ENCODE measurements at places on chromosomes 11 and 22. TPM values are rescaled to one million over a fixed set of nuclear protein-coding genes. Genes with fewer than 3 reads are reported as not detected.

FAT3 gene
- 1.1 TPM for total RNA-seq

ESAM gene
- total RNA-seq, result 0.15 TPM

BTBD18 gene
- not detected for total RNA-seq

MRGPRX3 gene
- not detected for total RNA-seq

KCNJ4 gene
- total RNA-seq, result 2.1 TPM

GLYATL1 gene
- total RNA-seq, result not detected

APOL3 gene
- total RNA-seq, result 9.6 TPM

OTOG gene
- not detected for total RNA-seq

CASP5 gene
- not detected for total RNA-seq

RFPL1 gene
- not detected for total RNA-seq

TBX10 gene
- not detected for total RNA-seq

OR51L1 gene
- total RNA-seq, result not detected

PARVG gene
- 9.5 TPM for total RNA-seq

PAX6 gene
- 17.3 TPM for total RNA-seq

OR52N5 gene
- total RNA-seq, result not detected

ZMAT5 gene
- total RNA-seq, result 37.2 TPM

APOA5 gene
- total RNA-seq, result not detected

NXPE1 gene
- total RNA-seq, result not detected

- no peak for DNase-seq
Measured at GRCh38 chr22:49779211-49779610, 48.5 kb downstream of the BRD1 start.

DNA sequence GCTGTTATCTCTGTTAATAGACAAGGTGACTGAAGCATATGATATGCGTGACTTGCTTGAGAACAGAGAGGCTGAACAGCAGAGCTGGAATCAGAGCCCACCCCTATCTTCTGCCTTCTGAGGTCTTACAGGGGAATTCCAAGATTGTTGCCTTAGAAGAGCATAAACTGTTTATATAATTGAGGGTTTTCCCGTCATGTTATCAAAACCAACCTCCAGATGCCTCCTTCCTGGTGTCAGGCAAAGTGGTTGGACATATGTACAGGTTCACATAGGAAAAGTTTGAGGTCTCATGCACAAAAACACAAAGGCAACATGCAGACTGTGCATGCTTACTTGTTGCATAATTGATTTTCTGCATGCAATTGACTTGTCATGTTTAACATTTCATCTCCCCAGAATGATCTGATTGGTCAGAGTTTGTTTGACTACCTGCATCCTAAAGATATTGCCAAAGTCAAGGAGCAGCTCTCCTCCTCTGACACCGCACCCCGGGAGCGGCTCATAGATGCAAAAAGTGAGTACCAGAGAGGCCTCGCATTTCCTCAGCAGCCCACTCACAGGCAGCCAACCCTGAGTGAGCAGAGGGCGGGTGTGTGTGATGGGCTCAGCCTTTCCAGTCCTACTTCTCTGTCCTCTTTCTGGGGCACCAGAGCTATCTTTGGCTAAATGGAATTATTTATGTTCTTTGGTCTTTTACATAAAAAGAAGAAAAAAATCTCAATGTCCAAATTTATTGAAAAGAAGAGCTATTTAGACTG lies 88.9 kb downstream of the BMAL1 start:
- DNase-seq, result no peak

- no peak for DNase-seq
Measured at GRCh38 chr11:123564221-123564620, 90.2 kb downstream of the SCN3B start.

GRCh38 chr22:32226326-32227104 lies 21.6 kb upstream of the RFPL2 start:
- DNase-seq, result no peak

DNA sequence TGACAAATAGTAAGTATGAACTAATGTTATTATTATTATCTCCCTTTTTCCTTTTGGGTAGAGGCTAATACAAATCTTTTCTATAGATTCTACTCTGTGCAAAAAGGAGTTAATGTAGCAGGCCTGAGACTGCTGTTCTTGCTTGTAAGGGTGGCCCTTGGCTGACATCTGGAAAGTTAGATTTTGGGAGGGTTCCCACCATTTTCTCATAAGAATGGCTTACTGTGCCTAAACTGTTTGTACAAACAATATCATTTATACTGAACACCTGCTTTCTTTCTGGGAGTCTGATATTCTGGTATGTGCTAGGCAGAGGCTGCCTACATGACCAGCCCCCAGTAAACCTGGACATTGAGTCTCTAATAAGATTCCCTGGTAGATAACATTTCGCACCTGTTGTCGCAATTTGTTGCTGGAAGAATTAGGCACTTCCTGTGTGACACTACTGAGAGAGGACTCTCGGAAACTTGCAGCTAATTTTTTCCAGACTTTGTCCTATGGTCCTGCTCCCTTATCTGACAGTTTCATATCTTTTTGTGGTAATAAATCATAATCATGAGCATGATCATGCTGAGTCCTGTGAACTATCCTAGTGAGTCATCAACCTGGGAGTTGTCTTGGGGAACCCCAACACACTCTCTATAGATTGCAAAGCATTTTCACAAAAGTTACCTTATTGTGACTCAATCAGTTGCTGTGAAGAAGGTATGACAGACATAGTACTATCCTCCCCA lies 257.7 kb upstream of the CCDC90B start:
- no peak for DNase-seq

DNA sequence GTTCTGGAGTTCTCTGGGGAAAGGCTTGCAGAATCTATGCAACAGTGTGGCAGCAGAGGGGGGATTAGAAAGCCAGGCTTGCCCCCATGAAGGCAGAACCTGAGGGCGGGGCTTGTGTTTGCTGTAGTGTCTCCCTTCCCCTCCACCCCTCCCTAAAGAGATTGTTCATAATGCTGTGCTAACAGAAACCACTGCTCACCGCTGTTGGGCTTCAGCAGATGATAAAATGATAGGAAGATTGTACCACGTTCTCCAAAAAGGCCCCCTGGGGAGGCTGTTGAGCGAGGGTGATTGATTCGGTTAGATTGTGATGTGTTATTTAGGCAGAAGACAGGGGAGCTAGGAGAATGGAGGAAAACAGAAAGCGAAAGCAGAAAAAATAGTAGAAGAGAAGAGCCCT lies 215.2 kb upstream of the NCAM1 start:
- DNase-seq, result peak; percentile 3

DNA sequence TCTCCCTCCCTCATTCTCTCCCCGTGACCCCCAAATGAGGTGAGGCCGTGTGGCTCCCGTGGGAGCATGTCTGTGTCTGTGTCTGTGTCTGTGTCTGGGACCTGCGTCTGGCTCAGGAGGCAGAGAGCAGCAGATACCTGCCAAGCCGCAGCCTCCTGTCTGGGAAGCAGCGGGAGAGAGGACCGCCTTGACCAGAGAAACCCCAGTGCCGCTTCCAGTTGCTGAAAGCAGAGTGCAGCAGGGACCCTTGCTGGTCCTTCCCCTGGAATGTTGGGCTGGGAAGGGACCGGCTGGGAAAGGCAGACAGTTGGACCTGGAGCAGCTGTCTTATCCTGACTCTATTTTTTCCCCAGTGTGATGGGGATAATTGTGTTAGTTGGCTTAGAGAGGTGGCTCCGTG lies 525 bp downstream of the CSDC2 start:
- no peak for DNase-seq

GRCh38 chr11:15821451-15821850 lies 534.9 kb downstream of the SOX6 start:
- DNase-seq, result no peak

- no peak for DNase-seq
Measured at GRCh38 chr11:14334893-14335292, 24.1 kb downstream of the RRAS2 start.

DNA sequence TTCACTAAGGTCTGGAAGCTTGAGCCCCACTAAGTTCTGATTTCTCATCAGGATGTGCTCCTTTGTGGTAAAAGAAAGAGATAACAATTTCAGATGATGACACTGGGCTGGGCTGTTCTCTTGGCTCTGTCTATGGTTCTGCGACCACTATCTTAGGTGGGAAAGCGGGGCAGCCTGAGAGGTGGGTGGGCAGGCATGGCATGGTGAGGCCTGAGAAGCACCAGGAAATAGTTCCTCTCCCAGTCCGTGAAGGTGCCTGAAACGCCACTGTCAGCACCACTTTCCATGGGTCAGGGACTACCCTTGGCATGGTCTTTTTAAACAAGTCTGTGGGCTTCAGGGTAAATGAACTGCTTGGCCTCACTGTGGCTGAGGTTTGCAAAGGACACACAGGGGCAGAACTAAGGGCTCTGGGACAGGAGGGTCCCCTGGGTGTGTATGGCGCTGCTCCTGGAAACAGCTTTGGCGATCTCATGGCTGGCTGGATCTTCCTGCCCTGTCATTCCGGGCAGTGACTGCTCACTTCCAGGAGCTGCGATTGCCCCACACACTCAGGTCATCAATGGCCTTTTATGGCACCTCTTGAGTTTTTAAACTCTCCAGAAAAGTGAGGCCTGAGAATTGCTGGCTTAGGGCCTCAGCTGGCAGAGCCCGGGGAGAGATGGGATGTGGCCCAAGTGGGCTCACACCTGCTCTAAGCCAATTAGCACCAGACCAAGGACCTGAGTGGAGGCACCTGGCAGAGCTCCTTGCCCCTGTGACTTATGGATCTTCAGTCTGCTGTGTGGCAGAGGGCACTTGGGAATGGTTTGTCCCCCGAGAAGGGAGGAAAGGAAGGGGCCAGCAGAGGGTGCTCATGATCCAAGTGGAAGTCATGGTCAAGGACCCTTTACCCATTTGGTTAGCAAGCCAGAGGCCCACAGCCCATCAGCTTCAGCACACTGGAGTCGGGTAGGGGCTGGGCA lies 55.6 kb upstream of the LYVE1 start:
- peak; percentile 23 for DNase-seq

DNA sequence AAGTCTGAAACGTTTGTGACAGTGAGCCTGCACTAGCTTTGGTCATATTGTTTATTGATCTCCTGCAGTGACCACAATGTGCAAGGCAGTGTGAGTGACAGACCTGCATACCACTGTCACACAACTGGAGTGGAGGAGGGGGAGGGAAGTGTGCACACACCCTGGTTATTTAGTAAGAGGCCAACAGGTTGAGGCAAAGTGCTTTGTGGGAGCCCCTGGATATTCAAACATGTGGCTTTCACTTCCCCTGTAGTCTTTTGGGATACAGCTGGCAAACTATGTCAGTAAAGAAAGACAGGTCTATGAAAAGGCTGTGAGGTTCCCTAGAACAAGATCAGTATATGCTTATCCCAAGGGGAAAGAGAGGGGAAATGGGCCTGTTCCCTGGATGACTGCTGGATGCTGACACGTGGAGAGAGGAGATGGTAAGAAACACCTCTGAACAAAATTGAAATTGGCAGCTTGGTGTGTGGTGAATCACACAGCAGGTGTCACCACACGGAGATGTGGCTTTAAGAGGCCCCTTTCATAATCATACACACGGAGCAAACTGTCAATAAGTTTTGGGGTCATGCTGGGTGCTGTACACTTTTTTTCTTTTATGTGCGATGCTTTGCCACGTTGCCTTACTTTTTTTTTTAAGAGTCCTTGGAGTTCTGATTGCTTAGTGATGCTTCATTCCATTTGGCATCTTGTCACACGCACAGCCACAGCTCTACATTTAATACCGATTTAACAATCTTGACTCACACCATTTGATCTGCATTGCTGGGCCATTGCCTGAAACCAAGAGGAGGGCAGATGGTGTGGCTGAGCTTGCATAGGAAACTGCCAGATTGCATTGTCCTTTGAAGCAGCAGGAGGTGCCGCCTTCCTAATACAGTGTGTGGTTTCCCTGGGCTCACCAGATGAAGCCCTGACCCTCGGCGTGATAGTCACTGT lies 11.3 kb downstream of the OSBP2 start:
- peak; percentile 71 for DNase-seq

GRCh38 chr11:60127311-60127811 lies 38.9 kb downstream of the MS4A2 start:
- DNase-seq, result peak; percentile 49

- DNase-seq, result no peak
Measured at GRCh38 chr22:26887916-26888315, 230.5 kb downstream of the MIAT start.

- DNase-seq, result no peak
Measured at GRCh38 chr11:122062763-122063162, 53.3 kb downstream of the BLID start.

- no peak for DNase-seq
Measured at GRCh38 chr11:67542169-67542568, 18.9 kb upstream of the CABP2 start.

DNA sequence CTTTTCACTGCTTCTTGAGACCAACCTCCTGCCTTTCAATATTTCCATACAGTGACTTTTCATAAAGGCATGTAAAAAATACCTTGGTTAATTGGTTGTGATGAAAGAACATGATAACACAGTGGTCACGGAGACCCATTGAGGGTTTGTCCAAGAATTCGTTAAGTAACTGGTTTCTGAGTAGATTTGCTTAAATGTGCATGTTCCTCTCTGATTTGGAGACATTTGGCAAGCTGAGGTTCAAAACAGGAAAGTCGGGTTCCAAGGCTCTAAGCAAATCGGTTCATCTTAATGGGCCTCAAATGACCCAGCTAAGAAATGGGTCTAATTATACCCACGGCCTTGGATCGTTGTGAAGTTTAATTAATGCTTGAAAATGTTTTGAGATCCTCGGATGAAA lies 36.9 kb upstream of the CCND1 start:
- no peak for DNase-seq

- no peak for DNase-seq
Measured at GRCh38 chr22:19641983-19642451, 72.3 kb upstream of the SEPTIN5 start.

GRCh38 chr11:47248304-47248663 lies 330 bp downstream of the ACP2 start:
- DNase-seq, result no peak

DNA sequence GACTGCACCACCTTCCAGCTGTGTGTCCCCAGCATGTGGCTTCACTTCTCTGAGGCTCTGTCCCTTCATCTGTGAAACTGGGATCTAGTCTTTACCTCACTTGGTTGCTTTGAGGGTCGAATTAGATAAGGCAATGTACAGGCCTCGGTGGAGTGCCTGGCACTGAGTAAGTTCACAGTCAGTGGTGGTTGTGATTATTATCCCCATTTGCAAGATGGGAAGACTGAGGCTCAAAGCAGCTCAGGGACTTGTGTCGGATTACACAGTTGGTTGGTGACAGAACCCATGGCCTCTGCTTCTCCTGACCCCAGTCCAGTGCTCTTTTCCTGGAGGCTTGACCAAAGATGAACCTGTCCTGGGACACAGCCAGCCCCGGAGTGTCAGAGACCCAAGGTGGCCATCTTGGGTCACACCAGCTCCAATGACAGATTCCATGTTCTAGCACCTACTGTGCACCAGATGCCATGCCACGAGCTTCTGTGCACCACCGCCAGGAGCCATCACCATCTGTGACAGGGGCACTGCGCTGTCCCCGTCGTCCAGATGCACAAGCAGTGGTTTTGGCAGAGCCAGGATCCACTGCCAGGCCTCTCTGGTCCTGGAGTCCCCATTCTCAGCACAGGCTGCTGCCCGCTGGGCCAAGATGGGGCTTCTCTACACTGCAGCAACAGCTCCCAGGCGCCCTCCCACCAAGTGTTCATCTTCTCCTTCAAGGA lies 60.5 kb downstream of the IGLL1 start:
- DNase-seq, result no peak

GRCh38 chr22:38383417-38383816 lies 66.2 kb upstream of the CSNK1E start:
- DNase-seq, result no peak

Measured in Daoy (cell line).